ENCODE measurements at places on chromosomes 7 and 10.

GRCh38 chr10:119826771-119827170, 45.9 kb downstream of the MCMBP start:
- no peak for DNase-seq

GRCh38 chr10:72729528-72729927, 37.6 kb downstream of the MCU start:
- no peak for DNase-seq

- DNase-seq: no peak
These were observed 456 bp downstream of the PGAM2 start for GRCh38 chr7:44064791-44065430.

- no peak for DNase-seq
These were observed 52.2 kb downstream of the C10orf105 start for GRCh38 chr10:71667387-71667752.

- no peak for DNase-seq
These were observed 798 bp upstream of the MACROH2A2 start for GRCh38 chr10:70051848-70052247.

- no peak for DNase-seq
These were observed 6.4 kb downstream of the AGMO start for GRCh38 chr7:15555381-15555859.

- peak; percentile 17 for DNase-seq
These were observed 27.4 kb downstream of the STAM start for GRCh38 chr10:17671307-17671706.

DNA sequence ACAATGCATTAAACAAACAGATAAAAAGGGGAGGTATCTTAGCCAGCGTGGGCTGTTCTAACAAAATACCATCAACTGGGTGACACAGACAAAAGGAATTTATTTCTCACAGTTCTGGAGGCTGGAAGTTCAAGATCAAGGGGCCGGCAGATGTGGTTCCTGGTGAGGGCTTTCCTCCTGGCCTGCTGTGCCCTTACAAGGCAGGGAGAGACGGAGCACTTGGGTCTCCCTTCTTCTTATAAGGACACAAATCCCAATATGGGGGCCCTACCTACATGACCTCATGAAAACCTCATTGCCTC, 281.6 kb upstream of the KLF14 start:
- DNase-seq: no peak

- DNase-seq: no peak
These were observed 157.4 kb upstream of the TMEM196 start for GRCh38 chr7:19930851-19931250.

DNA sequence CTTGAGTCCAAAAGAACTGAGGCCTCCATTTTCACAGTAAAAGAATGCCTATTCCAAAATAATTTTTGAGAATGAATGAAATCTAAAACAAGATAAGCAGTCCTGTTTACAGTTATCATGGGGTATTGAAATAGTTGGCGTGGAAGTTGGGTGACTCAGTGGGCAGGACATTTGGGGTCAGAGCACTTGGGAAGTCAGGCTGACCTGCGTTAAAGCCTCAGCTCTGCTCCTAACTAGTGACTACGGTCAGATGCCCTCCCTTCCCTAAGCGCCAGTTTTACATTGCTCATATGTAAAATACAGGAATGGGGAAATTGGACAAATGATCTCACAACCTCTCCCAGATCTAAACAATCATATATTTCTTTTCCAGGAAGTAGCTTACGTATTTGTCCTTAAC, 2.3 kb upstream of the PAPSS2 start:
- no peak for DNase-seq

GRCh38 chr7:8120390-8121058, 141.4 kb downstream of the ICA1 start:
- no peak for DNase-seq

- DNase-seq: no peak
These were observed 69.9 kb downstream of the HYCC1 start for GRCh38 chr7:22944022-22944421.

GRCh38 chr7:131354390-131354789, 26.7 kb downstream of the MKLN1 start:
- DNase-seq: no peak

DNA sequence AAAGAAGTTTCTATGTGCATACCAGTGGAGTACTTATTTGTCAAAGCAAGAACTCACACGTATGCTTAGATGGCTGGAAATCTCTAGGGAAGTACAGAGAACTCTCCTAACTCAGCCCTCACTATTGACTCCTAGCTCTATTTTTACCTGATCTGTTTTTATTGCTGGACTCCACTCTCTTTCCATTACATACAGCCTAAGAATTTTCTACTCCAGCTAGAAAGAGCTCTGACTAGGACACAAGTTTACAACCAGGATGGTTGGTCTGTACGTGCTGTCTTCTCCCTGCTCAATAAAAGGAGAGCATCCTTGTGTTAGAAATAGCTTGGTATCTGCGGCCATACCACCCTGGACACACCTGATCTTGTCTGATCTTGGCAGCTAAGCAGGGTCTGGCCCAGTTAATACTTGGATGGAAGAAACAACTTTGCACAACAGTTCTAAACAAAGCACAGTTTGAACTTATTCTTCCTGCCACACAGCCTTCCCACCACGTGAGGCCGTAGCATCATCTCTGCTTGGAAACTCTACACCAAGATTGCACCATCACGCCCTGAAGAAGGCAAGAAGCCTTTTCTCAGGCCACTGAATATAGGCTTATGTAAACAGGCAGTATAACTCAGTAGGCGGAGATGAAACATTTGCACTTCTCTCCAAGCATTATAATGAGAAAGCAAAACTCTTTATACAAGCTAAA, 50.7 kb downstream of the KCNMA1 start:
- no peak for DNase-seq

- DNase-seq: no peak
These were observed 336.4 kb upstream of the ZMIZ1 start for GRCh38 chr10:78732381-78732780.

- no peak for DNase-seq
These were observed 7.7 kb upstream of the GUSB start for GRCh38 chr7:65989694-65990080.

All from iPS DF 19.7 (cell line).